Testis (tissue), 5 donors: ENCODE measurements at places on chromosomes 1 and 21. TPM values are rescaled to one million over a fixed set of nuclear protein-coding genes. Genes with fewer than 3 reads are reported as not detected.

The KAZN gene
- 13.8 TPM for total RNA-seq

The ZNF683 gene
- total RNA-seq = 63.9 TPM

The TRIM46 gene
- total RNA-seq = 3.7 TPM

The OR6N1 gene
- not detected for total RNA-seq

The NUF2 gene
- total RNA-seq = 24.8 TPM

The TSPAN1 gene
- total RNA-seq = 34.7 TPM
